ENCODE measurements at places on chromosomes 3 and 15.

GRCh38 chr15:77528290-77528967, 104.3 kb downstream of the LINGO1 start:
- DNase-seq: no peak

DNA sequence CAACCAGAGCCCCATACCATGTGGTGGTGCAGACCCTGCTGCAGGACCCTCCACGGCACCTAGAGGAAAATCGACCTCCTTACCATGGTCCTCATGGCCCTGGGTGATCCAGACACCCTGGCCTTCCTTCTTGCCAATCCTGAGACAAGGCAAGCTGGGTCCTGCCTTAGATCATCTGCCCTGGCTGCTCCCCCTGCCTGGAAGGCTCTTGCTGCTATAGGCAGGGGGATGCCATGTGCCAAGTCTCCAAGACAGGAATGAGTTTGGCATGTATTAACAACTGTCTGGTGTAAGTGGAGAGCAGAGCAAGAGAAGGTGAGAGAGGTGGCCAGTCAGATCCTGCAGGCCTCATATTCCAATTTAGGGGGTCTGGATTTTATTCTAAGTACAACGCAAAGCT, 7.5 kb downstream of the HEG1 start:
- DNase-seq: no peak

DNA sequence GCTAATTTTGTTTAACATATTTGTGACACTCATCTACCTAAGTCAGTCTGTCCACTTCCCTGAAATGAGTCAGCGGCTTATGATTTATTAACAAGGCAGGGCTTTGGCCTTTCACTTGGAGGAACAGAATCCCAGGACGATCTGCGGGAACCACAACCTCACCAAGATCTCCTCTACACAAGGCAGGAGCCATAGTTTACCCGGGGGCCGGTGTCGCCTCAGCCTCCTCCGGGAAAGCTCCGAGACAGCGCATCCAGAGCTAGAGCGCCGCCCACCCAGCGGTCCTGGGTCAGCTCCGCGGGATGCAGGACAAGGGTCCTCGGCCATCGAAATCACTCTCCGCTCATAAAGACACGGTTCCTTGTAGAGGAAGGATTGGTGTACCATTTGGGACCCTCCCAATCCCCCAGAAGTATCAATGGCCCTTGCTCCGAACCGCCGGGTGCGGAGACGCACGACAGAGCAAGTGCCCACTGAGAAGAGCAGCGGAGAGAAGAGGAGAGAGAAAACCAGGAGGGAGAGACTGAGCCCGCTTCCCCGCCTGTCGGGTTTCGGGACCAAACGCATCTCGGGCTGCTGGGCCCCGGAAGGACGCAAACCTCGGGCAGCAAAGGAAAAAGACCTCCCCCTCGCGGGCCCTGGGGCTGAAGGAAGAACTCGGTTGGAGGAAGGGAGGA, 13.1 kb upstream of the ALCAM start:
- DNase-seq: no peak

DNA sequence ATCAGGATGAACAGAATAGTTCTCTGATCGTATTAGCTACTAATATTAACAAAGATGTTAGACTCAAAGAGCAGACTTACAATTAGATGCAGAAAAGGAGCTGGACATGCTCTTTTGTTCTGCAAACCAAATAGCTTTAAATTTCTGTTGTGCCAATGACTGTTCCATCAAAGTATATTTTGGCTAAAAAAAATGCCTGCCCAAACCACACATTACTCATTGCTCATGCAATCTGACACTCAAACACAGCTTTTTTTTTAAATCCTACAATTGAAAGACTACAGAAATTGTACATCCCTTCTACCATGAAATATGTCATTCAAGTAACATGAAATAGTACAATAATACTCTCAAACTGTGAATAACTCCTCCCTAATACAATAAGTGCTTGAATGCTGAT, 48.6 kb downstream of the SHOX2 start:
- no peak for DNase-seq

GRCh38 chr15:72306211-72306785, 13.7 kb downstream of the CELF6 start:
- DNase-seq: no peak

Data from brain pericyte (primary cell).